ENCODE measurements at places on chromosomes 3 and 15. TPM values are rescaled to one million over a fixed set of nuclear protein-coding genes. Genes with fewer than 3 reads are reported as not detected.
A peak's percentile ranks its signal among the peaks of the same experiment; 100 is the strongest.

DNA sequence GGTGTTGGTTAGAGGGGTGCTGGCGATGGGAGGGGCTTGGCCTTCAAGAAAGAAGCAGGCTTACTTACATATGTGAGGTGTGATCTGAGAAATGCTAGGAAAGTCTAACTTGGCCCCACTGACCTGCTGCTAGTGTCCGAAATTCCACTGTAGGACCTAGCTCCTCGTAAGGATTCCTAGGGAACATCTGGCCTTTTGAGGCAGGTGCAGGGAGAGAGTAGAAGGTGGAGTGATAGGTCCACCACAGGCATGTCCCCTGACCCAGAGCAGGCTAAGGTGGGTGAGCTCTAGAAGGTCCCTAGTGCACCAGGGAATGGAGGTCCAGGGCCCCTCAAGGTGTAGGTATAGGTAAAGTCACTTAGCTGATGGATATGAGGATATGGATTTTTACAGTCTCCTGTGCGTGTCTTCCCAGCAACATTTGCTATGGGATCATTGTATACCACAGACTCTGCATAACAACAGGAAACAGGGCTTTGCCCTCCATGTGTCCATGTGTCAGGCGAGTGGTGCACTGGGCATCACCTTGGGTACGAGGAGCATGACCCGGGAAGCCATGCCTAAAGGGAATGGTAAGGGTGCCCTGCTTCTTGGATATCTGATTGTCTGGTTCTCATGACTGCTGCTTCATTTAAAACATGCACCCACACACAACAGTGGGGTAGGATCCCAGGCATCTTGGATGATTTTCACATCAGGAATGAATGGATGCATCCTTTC, 32.6 kb downstream of the POMGNT2 start:
- no peak for DNase-seq

GRCh38 chr15:56337084-56337725, 28.0 kb upstream of the TEX9 start:
- no peak for DNase-seq

The PARP6 gene
- 37.2 TPM for total RNA-seq

- no peak for DNase-seq
Measured at GRCh38 chr15:90871139-90871715, 2.8 kb downstream of the FURIN start.

DNA sequence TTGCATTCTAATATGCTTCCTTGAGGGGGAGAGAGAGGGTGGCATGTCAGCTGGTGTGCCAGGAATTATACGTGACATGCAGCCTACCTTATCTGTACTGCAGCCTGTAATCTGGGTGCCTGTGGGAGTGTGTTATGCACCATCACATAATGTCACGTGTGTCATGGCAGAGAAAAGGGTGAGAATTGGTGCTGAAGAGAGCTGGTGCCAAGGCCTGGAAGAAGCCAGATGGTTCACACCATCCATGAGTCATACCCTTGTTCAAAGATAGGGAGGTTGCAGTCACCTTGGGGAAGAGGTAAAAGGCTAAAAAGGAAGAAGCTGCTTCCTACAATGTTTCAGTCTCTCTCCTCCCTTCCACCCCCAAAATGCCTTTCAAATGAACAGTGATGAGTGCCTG, 5.3 kb downstream of the BRPF1 start:
- DNase-seq: no peak

DNA sequence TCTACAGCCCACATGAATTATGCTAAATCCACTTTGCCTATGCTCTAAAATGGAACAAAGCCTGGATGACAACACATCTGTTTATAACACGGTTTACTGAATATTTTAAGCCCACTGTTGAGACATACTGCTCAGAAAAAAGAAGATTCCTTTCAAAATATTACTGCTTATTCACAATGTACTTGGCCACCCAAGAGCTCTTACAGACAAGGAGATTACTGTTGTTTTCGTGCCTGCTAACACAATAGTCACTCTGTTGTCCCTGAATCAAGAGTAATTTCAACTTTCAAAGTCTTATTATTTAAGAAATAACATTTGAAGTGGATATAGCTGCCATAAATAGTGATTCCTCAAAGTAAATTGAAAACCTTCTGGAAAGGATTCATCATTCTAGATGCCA, 70.9 kb downstream of the ANKRD28 start:
- DNase-seq: no peak

The MOBP gene
- not detected for total RNA-seq

The ZDHHC23 gene
- 3.0 TPM for total RNA-seq

The EPHB1 gene
- 1.1 TPM for total RNA-seq

- DNase-seq: no peak
Measured at GRCh38 chr3:75395580-75396315, 268.4 kb upstream of the FRG2C start.

The MAGI1 gene
- 34.1 TPM for total RNA-seq

DNA sequence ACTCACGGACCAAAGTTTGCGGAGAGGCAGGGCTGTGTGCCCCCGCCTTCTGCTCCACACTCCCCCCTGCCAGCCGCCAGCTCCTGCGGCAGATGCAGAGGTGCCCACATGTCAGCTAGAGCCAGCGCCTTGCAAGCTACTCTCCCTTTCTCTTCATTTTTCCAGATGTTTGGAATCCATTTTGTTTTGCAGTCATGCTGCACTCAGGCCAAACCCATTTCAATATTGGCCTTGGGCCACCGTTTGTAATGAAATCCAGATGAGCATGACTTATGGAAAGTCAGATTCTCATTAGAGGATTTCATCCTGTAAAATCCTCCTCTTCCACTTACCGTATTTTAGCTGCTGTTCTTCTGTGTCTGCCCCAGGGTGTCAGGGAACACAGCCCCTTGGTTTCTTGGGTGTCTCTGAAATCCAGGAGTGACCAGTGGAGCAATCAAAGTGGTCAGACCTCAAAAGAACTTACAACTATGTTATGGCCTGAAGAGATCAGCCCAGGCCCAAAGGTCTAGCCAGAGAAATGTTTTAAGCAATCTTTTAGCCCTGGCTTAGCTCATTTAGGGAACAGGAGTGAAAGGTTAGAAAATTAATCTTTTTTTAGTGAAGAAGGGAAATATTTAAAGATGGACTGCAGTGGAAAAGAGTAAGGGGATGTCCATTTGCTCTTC, 65.8 kb downstream of the AAGAB start:
- DNase-seq: peak; percentile 56

DNA sequence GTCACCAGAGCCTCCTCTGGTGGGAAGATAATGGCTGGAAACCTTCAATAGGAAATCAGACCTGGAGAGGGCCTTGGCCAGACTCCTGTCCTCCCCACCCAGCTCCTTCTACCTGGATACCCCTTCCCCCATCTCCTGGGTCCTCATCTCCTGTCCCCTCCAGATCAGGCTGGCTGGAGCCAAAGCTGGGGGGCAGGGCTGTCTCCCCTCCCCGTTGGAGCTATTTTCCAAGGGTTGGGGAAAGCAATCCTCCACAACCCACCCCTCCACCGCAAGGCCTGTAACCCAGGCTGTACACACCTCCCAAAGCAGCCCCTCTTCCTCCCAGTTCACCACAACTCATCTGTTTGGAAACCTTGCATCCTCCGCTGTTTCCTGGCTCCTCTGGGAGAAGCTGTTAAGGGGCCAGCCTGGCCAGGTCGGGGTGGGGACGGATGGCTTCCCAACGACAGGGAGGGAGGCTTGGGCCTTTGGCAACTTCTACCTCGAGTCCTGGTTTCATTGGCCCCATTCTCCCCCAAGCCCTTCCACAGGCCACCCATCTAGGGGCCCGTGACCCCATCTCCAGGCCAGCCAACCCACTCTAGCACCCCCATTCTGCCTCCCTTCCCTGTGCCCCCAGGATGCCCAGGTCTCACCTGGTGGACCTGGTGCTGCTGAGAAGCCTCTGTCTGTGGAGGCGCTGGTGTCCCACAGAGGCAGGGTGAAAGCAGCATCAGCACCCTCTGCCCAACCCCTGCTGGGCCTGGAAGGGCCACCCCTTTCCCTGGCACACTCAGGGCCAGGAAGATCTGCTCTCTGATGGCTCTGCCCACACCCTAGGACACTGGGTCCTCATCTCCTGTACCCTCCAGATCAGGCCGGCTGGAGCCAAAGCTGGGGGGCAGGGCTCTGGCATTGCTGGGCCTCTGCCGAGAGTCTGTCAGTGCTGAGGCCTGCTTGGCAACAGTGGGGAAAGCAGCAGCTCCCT, 22.1 kb upstream of the GOLGA6C start:
- DNase-seq: peak; percentile 66

The SNTN gene
- total RNA-seq: not detected

GRCh38 chr3:170033489-170033888, 4.3 kb upstream of the GPR160 start:
- no peak for DNase-seq

The GRK7 gene
- total RNA-seq: not detected

The CA12 gene
- 0.27 TPM for total RNA-seq

The AKAP13 gene
- total RNA-seq: 322 TPM

DNA sequence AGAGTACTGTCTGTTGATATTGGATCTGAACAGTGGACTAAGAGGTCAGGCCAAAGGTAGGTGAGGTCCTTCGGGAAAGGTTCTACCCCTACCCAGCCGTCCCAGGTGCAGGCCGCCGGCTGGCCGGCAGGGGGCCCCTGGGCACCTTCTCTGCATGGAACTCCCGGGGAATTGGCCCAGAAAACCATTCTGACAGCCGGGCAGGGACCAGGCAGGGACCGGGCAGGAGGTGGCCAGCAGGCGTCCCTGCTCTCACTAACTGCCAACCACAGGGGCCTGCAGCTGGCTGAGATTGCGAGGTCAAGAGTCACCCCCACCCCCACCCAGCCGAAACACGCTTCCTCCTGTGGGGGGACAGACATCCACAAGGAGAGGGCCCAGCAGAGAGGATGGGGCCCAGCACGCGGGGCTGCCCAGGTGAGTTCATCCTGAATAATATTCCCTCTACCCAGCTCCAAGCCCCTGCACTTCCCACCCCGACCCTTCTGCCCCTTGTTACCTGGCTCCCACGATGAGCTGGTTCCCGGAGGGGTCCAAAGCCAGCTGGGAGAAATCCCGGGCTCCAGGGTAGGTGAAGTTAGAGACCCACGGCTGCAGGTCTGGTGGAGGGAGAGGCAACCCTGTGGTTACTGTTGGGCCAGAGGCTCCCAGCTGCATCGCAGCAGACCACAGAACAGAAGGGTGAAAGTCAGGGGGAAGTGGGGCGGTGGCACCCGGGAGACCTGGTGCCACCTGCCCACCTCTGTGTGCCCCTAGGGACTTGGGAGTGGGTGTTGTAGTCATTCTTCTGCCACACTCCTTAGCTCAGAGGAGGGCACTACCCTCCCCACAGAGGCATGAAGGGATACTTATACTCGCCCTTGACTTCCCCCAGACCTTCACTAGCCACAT, 84.4 kb downstream of the SEMA5B start:
- DNase-seq: peak; percentile 80

DNA sequence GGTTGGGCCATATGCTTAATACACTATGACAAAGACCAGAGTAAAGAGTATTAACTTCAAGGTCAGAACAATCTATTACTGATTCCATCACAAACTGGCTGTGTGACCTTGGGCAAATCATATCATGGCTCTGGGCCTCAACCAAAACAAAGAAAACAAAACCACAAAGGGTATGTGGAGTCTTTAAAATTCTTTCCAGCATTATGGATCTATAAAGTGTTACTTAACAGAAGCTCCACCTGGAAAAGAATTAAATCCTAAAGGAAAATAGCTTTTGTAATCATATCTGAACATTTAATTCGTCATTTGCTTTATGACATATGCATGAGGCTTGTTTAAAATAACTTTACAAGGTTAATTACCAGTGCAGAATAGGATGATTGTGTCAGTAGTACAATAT, 265.5 kb downstream of the SATB1 start:
- no peak for DNase-seq
